ENCODE measurements at places on chromosomes 12 and 14.

- DNase-seq = no peak
Observed at GRCh38 chr12:1281683-1282366, 290.8 kb downstream of the ERC1 start.

DNA sequence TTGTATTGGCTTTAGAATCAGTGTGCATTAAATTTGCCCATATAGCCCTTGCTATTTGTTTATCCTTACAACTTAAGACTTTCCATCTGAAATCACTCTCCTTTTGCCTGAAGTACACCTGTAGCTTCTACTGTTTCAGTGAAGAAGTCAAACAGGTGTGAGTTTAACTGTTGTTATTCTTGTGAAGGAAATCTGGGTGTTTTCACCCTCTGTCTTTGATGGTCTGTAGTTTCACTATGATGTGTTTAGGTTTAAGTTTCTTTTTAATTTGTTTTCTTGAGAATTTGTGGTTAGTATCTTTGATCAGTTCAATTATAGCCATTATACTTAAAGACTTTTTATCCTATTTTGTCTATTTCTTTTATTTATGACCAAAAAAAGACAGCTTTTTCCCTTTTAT, 68.9 kb upstream of the BBS10 start:
- no peak for DNase-seq

- no peak for DNase-seq
Observed at GRCh38 chr12:59559696-59560095, 36.1 kb upstream of the SLC16A7 start.

GRCh38 chr12:22635812-22636211, 10.8 kb downstream of the ETNK1 start:
- no peak for DNase-seq

GRCh38 chr14:39576258-39576657, 144.0 kb upstream of the FBXO33 start:
- no peak for DNase-seq

- DNase-seq = no peak
Observed at GRCh38 chr12:123441523-123442164, 5.2 kb upstream of the RILPL2 start.

DNA sequence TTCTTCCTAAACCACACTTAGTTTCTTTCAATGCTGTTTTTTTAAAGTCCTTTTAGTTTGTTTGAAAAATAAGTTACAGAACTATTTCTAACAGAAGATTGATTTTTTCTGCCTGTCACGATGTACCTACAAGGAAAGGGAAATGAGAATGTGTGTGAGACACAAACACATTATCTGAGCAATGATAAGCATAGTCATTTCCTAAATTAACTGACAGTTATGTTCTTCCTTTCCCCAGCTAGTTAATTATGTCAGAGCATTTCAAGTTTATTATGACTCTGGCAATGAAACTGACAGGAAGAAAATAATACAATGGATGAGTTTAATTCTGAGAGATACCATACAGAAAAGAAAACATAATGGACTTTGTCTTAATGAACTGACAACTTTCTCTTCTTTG, 21.3 kb upstream of the LDHB start:
- no peak for DNase-seq

- DNase-seq = no peak
Observed at GRCh38 chr14:30779210-30779609, 95.1 kb upstream of the COCH start.

DNA sequence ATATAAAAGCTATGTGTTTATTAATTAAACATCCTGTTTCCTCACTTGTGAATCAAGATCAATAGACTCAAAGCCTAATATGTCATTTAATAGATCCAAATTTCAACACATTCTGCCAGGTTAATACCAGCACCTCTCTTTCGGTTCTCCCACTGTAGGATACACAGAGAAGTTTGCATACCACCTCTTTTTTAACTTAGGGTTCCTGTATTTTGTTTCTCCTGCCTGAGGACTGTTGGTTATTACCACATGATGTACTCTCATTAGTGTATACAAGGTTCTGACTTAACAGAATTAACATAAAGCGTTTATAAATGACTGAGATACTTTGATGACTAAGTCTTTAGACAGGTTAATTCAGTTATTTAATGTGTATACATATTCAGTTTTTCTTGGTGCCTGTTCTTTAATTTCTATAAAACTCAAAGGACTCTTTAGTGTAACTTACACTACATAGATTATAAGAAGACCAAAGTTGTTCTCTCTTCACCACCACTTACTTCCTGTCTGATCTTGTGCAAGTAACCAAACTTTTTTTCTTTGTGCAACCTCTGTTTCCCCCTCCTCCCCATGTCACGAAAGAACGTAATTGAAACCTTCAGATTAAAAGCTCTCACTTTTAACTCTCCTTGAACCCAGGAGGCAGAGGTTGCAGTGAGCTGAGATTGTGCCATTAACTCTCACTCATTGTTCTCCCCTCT, 89.8 kb upstream of the DNM1L start:
- DNase-seq = no peak

- no peak for DNase-seq
Observed at GRCh38 chr14:96380735-96381134, 11.2 kb upstream of the AK7 start.

GRCh38 chr12:96399120-96399918, 920 bp downstream of the CDK17 start:
- DNase-seq = peak; percentile 74

GRCh38 chr12:120066341-120066740, 50.2 kb downstream of the RAB35 start:
- DNase-seq = no peak

DNA sequence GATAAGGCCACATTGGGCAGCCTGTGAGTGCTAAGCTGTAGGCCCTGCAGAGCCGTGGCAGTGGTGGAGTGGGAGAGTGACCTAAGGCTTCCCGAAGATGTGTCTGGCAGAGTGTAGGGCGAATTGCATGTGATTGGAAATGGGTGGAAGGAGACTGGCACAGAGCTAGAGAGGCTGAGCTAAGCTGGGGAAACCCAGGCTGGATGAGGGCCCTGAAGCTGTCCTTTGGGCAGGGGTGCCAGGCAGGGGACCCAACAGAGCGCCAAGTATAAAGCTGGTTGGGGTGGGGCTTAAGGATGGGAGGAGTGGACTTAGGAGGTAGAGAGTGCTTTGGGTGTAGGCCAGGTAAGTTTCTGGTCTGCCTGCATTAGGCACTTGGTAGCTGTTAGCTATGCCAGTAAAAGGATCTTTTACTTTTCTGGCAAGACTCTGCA, 47.9 kb downstream of the WDR20 start:
- no peak for DNase-seq

DNA sequence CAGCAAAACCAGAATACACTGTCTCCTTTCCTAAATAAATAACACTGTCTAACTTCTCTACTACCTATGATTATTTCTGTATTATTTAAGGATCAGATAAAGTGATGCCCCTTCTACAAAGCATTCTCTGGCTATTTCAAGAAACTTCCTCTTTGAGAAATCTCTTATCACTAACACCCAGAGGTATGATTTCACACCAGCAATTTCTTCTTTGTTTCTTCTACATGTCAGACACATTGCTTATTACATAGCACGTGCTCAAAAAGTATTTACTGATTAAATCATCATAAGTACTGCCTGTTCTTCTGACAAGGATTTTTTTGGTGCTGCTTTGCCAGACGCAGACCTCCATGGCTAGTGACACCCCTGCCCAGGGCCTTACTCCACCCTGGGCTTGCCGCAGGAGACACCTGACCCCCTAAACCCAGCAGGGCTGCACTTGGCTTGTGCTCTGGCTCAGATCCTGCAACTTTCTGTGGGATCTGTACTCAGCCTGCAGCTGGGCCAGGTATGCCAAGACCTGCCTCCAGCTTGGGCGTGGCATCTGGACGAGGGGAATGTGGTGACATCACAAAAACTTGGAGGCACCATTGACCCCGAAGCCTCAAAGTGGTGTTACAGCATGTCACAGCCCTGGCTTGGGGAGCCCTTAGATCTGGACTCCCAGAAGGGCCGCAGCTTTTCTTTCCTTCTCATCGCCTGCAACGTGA, 15.4 kb upstream of the HIGD1C start:
- no peak for DNase-seq

DNA sequence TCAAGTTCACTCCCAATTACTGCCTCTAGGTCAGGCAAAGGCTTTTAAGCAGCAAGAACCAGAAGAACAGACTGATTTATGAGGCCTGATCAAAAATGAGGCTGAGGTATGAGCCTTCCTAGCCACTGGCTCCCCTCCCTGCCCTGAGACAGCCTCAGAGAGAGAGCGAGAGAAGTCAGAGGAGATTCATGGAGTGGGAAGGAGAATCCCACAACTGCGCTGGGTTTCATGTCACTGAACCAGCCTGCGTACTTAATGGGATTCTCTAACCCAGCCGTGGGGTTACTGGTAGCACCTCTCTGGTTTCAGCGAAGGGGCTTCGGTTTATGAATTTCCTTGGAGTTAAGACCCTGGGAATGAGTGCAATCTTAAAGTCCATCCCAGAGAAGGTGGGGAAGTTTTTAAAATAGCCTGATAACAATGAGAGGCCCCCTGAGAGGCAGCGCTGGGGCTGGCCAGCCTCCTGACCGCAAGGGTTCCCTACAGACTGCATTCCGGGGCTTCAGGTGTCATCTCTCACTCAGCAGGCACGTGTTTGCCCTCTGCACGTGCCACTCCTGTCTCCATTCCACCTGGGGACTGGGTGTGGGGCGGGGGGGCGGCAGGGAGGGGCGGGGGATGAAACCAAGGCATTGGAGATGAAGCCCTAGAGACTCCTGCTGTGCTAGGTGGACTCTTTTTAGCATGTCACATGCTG, 6.1 kb upstream of the GPRC5A start:
- no peak for DNase-seq

- no peak for DNase-seq
Observed at GRCh38 chr14:32662211-32662610, 276.5 kb upstream of the NPAS3 start.

DNA sequence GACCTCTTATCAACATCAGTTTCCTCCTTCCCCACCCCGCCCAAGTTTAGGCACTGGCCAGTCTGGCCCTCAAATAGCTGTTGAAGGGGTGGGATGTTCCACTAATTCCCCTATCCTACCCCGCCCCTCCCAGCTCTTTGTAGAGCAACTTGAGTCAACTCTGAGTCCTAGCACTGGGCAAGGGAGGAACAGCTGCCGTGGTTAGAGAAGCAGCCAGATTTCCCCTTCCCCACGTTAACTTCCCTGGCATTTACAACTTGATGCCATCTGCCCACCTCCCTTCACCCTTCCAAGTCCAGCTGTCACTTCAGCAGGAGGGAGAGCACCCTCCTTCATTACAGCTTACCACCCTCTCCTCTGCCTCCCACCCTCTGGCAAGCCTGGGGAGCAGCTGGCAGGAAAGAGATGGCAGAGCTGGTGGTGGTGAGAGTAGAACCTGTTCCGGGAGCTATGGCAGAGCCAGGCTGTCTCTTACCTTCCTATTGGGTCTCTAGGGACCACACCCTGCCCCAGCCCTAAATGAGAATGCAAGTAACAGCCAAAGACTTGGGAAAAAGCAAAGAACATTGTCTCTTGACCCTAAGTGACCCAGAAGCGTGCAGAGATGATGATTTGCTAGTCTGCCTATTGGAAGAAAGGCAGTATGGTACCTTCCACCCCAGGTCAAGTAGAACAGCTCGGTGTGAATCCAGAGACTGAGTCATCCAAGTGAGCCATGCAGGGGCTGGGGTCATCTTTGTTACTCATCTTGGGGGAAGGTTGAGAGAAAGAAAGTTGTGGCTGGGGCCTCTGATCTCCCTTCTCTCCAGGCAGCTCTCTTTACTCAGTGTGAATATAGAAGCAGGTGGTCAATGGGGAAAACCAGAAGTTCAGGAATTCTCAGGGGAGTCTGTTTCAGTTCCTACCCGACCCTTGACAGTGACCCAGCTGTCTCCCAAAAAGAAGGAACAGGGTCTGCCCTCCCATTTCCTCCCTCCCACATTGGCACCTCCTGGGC, 1.5 kb downstream of the BLOC1S1 start:
- no peak for DNase-seq

DNA sequence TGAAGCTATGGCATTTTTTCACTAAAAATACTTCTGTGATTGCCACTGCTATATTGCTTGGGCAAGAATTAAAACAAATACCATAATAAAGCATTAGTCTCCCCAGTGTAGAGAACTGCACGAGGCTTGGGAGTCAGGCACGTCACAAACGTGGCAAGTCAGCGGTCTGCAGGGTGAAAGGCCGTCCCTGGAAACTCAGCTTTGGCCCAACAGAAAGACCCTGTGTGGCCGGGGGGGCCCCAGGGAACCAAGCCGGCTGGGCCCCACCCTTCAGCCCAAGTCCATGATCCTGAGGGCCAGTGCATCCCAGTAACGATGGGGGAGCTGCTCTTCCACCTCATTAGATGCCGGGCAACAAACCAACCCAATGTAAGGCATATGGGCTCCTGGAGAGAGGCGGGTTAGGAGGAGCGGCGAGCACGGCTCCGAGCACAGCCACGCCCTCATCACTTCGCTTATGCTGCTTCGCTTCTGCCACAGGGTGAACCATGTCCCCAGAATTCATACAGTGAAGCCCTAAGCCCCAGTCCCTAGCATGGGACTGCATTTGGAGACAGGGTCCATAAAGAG, 50.9 kb upstream of the GPR68 start:
- no peak for DNase-seq

GRCh38 chr12:2185751-2186341, 133.1 kb downstream of the CACNA1C start:
- DNase-seq = no peak

GRCh38 chr14:93688820-93689219, 99.5 kb downstream of the PRIMA1 start:
- DNase-seq = no peak

DNA sequence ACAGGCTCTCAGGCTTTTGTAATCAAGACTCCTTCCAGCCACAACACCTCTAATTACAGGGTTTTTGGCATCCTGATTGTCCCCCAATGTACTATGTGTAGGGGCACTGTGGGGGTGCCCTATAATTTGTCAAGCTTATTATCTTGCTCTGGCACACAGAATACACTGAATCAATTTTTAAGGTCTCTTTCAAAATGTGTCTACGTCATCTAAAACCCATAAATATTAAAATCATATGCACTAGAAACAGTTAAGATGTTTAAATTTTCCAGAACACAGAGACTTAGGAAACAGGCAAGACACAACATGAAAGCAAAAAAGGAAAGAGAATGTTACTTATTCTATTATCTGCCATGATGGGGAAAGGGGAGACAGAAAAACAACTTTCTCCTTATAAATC, 665.7 kb downstream of the NRXN3 start:
- no peak for DNase-seq

GRCh38 chr12:126055521-126055920, 990.3 kb downstream of the AACS start:
- no peak for DNase-seq

DNA sequence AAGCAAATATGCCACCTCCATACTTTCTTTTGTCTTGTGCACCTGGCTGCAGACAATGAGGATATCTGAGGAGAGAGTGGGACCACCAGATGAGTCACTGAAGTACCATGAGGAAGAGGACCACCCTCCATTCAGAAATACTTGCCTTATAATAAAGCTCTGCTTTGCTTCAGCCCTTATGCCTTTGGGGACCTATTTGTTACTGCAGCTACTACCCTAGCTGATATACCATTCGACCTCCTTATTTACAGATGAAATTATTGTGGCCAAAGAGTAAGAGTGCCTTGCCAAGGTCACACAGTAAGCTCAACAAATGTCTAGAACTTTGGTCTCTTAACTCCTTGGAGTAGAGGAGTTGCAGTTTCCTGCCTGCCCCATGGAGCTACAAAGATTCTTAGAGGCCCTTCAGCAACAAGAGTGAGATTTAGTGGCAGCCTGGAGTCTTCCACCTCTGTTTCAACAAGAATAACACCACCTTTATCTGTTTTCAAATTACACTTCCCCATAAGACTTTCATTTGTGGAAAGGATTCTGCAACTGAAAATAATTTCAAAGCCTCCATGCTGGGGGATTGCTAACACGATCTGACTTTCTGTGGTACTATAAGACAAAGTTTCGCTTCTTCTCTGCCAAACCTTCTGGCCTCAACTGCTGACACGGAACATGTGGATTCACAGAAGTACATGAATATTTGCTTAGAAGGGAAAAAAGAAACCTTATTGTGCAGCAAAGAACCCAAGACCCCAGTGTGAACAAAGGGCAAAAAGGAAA, 3.6 kb downstream of the CMKLR1 start:
- DNase-seq = no peak

All from CD4-positive, alpha-beta memory T cell (primary cell).